AG04450 (cell line): ENCODE measurements at places on chromosomes 5 and 9.

DNA sequence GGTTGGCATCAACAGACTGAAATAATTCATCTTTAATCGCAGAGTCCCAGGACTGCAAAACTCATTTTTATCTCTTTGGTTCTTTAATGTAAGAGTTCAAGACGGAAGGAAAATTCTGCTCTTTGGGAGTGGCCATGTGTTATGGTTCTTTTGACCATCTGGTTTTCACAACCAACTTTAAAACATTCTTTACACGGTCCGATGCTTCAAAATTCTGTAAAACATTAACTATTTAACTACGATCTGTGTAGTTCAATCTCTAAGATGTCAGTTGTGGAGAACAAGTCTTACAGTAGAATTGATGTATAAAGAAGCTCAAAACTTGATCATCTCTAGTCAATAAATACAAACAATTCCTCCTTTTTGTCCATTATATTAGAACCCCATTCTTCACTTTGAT lies 83.0 kb downstream of the CMYA5 start:
- DNase-seq = no peak

DNA sequence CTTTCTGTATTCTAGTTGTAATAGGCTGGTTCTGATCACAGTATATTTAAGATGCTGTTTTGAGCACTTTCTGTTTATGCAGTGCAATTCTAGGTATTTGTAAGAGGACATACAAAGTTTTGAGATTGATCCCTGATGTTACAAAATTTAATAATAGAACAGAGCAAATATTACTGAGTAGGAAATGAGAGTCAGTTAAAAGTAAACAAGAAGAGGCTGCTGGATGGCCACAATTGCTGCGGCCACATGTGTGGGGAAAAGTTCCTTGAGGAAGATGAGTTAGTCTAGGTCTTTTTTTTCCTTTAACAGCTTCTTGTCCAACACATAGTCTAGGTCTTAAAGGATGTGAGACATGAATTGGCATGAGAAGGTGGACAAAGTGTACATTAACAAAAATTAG lies 11.3 kb downstream of the EHMT1 start:
- no peak for DNase-seq

- no peak for DNase-seq
Measured at GRCh38 chr9:91143642-91144041, 218.1 kb downstream of the AUH start.

- peak; percentile 7 for DNase-seq
Measured at GRCh38 chr9:72271613-72272478, 93.2 kb downstream of the ZFAND5 start.

DNA sequence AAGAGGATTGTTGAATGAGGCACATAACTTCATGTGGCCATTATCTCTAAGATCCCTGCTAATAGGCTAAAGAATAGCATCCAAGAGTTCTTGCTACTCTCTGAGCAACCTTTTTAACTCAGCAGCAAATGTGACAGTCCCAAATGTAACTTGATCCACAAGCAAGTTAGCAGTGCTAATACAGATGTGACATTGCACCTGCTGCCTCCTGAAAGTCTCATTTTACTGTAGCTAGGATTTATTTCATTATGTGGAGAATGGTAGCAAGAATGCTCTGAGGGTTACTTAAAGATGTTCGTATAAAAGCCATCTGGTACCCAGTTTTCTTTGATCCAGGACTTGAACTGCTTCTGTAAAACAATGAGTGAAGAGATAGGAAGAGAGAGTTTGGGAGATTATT lies 45.8 kb downstream of the CDH10 start:
- no peak for DNase-seq

DNA sequence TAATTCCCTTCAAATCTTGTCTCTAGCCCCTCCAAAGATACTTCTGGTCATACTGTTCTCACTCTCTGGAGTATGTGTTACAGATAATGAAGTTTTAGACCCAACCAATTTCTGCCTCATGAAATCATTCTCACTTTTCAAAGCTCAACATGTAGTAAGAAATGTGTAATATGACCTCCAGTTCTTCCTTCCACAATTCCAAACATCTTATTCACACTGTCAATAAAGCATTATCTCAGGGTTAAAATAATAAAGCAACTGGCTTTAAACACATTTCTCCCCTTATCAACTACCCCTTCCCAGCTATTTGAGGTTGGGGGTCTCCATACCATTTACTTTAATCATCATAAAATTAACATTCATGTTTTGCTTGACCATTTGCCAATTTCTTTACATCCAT lies 654.1 kb downstream of the RAB3C start:
- no peak for DNase-seq
